ENCODE measurements at places on chromosomes 13 and 19. TPM values are rescaled to one million over a fixed set of nuclear protein-coding genes. Genes with fewer than 3 reads are reported as not detected.

GRCh38 chr19:10501971-10502523, 1.1 kb downstream of the KEAP1 start:
- DNase-seq = peak; percentile 85

KLK3 gene
- total RNA-seq = not detected

GRCh38 chr19:50702158-50702870, 17.3 kb downstream of the SHANK1 start:
- no peak for DNase-seq

GARIN5A gene
- not detected for total RNA-seq

- no peak for DNase-seq
These were observed 431.7 kb downstream of the SLITRK1 start for GRCh38 chr13:83450591-83450990.

GRCh38 chr19:30528919-30529318, 156.7 kb downstream of the ZNF536 start:
- no peak for DNase-seq

- DNase-seq = no peak
These were observed 140.6 kb upstream of the STARD13 start for GRCh38 chr13:33426131-33426530.

- peak; percentile 44 for DNase-seq
These were observed at the start of gene FAM187B for GRCh38 chr19:35228177-35228930. Gene FAM187B, minus strand, starts transcription at chr19:35228739. Its CDS starts 59 bp downstream, at chr19:35228680.

DNA sequence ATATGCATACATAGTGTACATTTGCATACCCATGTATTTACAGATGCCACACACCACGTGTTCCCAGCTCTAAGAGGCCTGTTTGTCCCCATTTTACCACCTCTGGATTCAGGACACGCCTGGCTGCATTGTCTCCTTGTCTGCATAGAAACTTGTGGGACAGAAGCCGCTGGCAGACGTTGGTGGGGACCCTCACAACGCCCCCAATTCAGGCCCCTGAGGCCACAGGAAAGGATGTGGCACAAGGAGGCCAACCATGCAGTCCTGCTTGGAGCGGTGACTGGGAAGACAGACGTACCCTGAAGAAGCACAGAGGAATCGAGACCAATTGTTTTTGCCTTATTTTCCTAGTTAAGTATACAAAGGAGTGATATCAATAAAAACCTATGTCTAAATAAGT, 96.1 kb downstream of the ANKRD10 start:
- no peak for DNase-seq

DNA sequence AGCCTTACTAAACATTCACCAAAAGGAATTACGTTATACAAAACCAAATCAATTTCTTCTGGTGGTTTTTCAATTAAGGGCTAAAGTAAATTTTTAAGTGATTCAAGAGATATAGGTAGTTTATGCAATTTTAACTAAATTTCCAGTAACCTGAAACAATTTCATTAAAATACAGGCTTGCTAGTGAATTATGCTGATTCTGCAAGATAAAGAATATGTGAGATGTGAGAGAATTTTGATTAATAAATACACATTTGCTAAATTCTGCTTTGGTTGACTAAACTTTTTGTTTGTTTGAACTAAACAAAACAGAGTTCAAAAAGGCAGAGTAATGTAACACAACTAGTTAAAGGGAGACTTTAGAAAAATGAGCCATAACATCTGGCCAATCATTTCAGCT, 27.1 kb downstream of the FGF14 start:
- DNase-seq = no peak

OXGR1 gene
- 1.1 TPM for total RNA-seq

TPM4 gene
- 1,475 TPM for total RNA-seq

GRCh38 chr19:33906578-33907335, 110.1 kb downstream of the KCTD15 start:
- no peak for DNase-seq

PPP1R37 gene
- total RNA-seq = 15.2 TPM

KIR3DL1 gene
- total RNA-seq = not detected

DACH1 gene
- total RNA-seq = 1.5 TPM

- DNase-seq = no peak
These were observed 1139.7 kb upstream of the SPRY2 start for GRCh38 chr13:81480634-81481033.

- DNase-seq = no peak
These were observed 196.3 kb downstream of the SLITRK5 start for GRCh38 chr13:87867426-87867825.

TGFBR3L gene
- 1.5 TPM for total RNA-seq

DNA sequence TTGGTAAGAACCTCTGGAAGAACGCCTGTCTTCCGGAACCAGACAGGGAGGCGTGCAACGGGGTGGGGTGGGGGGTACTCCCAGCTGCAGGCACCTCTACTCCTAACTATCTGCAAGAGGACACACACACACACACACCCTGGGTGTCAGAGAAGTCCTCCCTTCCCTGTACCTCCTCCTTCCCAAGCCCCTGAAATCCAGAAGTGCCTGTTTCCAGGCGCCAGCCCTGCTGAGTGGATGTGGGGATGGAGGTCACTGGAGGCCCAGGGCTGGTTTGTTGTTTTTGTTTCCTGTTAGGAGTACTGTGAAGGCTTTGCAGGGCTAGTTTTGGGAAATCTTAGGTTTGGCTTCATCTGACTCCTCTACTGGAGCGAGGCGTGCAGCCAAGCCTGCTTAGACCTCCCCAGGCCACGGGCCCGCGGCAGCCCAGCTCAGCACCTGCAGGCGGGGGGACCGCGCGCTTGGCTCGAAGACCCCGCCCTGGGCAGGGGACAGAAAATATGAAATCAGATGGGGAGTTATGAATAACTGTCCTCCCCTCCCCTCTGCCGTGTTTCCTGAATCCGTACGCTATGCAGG, 36.4 kb downstream of the SOX1 start:
- DNase-seq = no peak

CEP89 gene
- total RNA-seq = 17.6 TPM

DPF1 gene
- total RNA-seq = 0.14 TPM

All from posterior vena cava (tissue), 2 donors.